ENCODE measurements at places on chromosomes 7 and 10.

DNA sequence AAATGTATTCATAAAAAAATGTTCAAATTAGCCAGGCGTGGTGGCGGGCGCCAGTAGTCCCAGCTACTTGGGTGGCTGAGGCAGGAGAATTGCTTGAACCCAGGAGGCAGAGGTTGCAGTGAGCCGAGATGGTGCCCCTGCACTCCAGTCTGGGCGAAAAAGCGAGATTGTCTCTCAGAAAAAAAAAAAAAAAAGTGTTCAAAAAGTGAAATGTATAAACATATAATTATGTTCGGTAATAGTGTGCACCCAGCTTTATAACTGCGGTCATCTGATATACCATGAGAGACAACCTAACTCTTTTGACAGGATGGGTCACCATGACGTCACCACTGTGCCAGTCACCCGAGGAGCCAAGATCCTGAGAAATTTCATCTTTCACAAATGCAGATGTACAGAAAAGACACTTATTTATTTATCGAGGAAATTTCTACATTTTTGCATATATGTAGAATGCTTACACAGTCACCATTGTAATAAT lies 594 bp upstream of the RP9 start:
- DNase-seq = no peak

DNA sequence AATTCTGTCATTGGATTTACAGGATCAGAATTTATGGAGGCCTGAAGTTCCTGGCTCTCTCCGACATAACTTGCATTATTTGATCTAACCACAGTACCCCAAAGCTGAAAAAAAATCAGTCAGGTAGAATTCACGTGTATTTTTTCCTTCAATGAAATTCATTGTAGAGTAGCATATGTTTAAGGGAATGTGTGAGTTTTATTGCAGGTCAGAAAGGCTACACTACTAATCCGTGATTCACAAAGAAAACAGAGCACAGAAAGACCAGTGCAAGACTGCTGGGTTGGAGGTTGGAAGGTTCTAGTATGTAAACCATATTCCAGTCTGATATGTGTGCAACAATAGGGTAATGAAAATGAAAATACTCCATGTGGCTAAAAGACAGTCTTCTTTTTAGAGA lies 247.0 kb upstream of the FERD3L start:
- no peak for DNase-seq

DNA sequence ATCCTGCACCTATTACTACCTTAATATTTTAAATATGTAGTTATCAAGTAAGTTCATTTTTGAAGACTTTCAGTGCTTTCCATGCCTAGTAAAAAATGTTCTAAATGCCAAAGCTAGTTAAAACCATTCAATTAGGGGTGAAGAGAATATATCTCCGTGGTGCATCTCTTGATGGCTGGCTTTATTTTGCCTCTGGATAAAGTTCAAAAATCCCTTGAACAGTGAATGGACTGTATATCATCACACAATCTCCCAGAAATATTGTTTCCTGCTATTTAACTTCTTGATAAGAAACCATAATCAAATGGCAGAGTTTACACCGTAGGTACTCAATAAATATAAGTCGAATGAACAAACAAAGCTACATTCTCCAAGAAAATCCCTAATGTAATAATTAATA lies 1113.0 kb upstream of the C7orf33 start:
- no peak for DNase-seq

DNA sequence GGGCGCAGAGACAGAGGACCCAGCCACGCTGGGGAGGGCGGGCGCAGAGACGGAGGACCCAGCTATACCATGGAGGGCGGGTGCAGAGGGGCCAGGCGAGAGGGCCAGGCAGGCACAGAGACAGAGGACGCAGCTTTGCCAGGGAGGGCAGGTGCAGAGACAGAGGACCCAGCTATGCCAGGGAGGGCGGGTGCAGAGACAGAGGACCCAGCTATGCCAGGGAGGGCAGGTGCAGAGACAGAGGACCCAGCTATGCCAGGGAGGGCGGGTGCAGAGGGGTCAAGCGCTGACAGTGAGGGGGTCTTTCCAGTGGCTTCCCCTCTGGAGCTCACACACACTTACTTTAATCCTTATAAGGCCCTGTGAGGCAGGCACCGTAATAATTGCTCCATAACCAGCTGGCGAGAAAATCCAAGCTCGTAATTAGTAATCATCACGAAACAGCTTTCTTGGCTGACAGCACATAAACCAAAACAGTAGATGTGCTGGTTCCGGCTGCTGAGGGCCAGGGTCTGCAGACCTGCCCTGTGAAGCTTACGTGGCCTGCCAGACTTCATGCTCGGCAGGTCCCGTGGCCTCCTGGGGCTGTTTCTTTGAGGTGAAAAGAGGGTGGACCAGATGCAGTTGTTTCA lies 137.2 kb downstream of the VIPR2 start:
- DNase-seq = no peak

GRCh38 chr7:137135654-137136350 lies 207.7 kb downstream of the PTN start:
- DNase-seq = no peak

DNA sequence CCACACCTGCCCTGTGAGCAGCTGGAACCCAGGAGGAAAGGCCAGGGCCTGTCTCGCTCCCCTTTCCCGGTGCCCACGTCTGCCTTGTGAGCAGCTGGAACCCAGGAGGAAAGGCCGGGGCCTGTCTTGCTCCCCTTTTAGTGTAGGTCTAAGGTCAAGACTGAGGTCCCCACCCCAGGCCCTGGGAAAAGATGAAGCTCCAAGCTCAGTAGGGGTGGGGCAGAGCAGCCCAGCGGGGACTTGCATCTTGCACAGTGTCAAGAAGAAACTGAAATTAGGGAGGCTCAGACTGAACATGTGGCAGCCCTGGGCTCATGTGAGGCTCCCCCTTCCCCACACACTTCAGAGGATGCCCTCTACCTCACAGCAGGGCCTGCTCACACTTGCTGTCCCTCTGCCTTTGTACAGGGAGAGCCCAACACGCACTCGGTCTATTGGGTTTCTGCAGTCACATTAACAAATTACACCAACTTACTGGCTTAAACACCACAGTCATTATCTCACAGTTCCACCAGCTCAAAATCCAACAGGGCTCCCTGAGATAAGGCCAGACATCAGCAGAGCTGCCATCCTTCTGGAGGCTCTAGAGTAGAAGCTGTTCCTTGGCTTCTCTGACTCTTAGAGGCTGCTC lies 12.4 kb downstream of the POLL start:
- DNase-seq = no peak

DNA sequence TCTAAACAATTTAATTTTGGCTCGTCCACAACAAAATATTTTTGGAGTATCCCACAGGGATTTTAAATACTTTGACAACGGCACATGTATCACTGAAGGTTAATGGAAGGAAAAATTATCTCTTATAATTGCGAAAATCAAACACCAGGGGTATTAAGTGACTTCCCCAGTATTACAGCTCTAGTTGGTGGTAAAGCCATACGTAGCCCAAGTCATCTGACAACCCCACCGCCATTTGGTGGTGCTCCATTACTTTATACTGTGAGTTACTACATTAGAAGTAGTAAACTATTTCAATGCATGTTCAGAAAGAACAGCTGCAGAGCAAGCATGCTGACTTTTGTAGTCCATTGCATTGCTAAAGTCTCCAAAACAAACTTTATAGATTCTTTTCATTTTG lies 179.7 kb downstream of the HGF start:
- no peak for DNase-seq

- no peak for DNase-seq
These were observed 36.5 kb downstream of the SH3PXD2A start for GRCh38 chr10:103818765-103819374.

- DNase-seq = no peak
These were observed 442.6 kb downstream of the GFRA1 start for GRCh38 chr10:115830265-115830970.

DNA sequence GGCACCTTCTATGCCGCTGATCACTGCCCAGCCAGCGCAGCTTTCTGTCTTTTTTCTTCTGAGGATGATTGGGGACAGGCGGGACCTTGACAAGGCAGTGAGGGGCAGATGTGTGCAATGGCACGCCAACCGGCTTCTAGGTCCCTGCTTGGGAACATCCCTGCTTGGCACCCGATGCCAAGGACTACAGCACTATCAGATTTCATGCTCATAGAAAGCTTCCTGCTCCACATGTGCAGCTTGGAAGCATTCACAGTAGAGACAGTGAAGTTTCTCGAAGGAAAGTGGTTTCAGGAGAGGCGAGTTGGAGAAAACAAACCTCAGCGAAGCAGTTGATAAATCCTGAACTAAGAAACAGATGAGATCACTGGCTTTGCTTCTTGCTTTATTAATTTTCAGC lies 267.5 kb upstream of the HABP2 start:
- DNase-seq = no peak

DNA sequence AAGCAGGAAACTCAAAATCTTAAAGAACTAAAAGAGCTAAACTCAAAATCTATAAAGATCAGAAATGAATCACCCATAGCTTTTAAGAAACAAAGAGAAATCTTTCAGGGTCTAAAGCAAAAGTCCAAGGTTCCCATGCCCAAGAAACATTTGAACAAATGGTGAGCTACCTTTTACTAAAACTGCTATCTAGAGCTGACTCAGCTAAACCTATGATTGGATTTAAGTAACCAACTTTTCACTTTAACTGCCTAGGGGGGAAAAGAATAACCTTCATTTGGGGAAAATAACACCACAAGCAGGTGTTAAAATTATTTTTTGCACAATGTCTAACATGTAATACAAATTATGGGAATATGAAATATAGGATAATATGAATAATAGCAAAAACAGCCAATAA lies 328.4 kb downstream of the PHF14 start:
- no peak for DNase-seq

DNA sequence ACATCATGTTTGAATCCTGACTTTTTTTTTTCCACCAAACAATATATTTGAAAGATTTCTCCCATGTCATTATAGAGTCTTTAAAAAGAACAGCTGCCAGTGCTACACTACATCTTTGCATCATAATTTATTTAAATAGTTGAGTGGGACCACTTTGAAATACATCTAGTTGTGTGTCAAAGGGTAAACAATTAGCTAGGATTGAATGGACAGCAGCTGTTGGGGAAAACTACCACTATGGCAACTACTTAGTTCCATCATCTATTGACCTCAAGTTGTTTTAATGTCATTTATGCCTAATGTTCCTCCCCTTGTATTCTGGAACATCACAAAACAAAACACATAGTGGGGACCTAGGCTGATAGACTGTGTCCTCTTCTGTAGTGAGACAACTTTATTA lies 985.1 kb downstream of the SORCS1 start:
- DNase-seq = no peak

DNA sequence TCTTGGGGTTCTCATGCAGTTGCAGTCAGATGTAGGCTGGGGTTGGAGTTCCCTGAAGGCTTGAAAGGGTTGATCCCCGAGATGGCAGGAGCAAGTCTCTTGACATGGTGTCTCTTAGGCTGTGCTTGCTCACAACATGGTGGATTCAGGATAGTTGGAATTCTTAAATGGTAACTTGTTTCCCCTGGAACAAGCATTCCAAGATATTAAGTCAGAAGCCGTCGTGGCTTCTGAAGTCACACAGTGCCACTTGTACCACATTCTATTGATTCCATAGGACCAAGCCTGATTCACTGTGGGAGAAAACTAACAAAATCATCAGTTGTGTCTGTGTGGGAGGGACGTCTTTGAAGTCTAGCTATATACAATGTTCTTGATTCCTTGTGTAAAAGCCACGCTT lies 3.5 kb upstream of the SLC35B4 start:
- DNase-seq = no peak

DNA sequence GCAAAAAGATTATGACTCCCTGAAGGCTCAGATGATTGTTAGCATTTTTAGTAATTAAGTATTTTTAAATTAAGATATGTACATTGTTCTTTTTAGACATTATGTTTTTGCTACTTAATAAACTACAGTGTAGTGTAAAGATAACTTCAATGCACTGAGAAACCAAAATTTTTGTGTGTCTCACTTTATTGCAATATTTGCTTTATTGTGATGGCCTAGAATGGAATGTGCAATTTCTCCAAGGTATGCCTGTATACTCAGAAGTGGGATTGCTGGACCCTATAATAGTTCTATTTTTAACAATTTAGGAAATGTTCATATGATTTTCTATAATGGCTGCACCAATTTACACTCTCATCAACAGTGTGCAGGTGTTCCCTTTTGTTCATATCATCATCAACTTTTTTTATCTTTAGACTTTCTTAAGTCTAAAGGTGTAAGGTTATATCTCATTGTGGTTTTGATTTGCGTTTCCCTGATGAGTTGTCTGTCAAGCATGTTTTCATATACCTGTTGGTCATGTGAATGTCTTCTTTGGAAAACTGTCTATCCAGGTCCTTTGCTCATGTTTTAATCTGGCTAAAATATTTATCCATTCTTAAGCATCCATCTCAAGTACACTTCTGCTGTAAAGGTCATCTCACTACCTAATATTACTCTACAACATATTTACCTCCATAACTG lies 1323.5 kb upstream of the LRRTM3 start:
- no peak for DNase-seq

DNA sequence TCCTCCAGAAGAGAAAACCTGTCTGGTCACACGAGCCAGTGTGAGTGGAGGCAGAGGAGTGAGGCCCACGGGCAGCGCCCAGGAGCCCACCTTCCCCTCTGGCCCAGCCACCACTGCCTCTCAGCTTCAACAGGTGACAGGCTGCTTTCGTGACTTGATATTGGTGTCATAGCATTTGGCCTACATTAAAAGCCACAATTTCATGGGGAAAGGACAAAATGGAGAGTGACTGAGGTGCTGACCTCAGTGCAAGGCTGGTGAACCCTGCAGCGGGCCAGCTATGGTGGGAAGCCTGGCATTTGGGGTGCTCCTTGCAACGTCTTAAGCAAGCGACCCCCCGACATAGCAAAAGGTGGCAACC lies 21.3 kb downstream of the ECHDC3 start:
- no peak for DNase-seq

DNA sequence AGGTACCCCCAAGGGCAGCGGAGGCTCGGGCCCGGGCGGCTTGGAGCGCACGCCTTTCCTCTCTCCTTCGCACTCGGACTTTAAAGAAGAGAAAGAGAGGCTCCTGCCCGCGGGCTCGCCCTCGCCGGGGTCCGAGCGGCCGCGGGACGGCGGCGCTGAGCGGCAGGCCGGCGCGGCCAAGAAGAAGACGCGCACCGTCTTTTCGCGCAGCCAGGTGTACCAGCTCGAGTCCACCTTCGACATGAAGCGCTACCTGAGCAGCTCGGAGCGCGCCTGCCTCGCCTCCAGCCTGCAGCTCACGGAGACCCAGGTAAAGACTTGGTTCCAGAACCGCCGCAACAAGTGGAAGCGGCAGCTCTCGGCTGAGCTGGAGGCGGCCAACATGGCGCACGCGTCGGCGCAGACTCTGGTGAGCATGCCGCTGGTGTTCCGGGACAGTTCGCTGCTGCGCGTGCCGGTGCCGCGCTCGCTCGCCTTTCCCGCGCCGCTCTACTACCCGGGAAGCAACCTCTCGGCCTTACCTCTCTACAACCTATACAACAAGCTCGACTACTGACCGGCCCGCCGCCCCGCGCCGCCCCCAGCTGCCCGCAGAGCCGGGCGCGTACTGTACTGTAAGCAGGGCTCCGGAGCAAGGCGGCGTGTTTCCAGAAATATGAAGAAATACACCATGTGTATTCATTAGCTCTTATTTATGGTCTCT lies 1.8 kb downstream of the HMX2 start:
- peak; percentile 44 for DNase-seq

DNA sequence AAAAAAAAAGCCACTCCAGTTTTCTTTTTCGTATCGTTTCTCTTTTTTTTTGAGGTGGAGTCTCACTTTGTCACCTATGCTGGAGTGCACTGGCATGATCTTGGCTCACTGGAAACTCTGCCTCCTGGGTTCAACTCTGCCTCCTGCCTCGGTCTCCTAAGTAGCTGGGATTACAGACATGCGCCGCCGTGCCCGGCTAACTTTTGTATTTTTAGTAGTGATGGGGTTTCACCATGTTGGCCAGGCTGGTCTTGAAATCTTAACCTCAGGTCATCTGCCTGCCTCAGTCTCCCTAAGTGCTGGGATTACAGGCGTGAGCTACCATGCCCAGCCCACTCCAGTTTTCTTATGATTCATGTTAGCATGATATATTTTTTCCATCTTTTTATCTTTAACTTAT lies 92.7 kb downstream of the ANKRD61 start:
- no peak for DNase-seq

Measured in activated T-cell treated with anti-CD3 and anti-CD28 coated beads for 24 hours (primary cell).